Uterus (tissue), 4 donors: ENCODE measurements at places on chromosomes 11 and 22. TPM values are rescaled to one million over a fixed set of nuclear protein-coding genes. Genes with fewer than 3 reads are reported as not detected.
A peak's percentile ranks its signal among the peaks of the same experiment; 100 is the strongest.

- DNase-seq = peak; percentile 87
Measured at GRCh38 chr22:19909350-19910179, 32.0 kb upstream of the COMT start.

Gene KCNC1
- total RNA-seq = not detected

DNA sequence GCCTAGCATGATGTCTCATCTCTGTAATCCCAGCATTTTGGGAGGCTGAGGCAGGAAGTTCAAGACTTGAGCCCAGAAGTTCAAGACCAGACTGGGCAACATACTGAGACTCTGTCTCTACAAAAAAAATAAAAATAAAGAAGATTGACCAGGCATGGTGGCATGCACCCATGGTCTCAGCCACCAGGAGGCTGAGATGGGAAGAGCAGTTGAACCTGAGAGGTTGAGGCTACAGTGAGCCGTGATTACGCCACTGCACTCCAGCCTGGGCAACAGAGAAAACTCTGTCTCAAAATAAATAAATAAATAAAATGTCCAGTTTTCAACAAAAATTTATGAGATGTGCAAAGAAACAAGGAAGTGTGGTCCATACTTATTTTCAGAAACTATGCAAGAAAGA is 28.3 kb downstream of the EFCAB6 start:
- no peak for DNase-seq

DNA sequence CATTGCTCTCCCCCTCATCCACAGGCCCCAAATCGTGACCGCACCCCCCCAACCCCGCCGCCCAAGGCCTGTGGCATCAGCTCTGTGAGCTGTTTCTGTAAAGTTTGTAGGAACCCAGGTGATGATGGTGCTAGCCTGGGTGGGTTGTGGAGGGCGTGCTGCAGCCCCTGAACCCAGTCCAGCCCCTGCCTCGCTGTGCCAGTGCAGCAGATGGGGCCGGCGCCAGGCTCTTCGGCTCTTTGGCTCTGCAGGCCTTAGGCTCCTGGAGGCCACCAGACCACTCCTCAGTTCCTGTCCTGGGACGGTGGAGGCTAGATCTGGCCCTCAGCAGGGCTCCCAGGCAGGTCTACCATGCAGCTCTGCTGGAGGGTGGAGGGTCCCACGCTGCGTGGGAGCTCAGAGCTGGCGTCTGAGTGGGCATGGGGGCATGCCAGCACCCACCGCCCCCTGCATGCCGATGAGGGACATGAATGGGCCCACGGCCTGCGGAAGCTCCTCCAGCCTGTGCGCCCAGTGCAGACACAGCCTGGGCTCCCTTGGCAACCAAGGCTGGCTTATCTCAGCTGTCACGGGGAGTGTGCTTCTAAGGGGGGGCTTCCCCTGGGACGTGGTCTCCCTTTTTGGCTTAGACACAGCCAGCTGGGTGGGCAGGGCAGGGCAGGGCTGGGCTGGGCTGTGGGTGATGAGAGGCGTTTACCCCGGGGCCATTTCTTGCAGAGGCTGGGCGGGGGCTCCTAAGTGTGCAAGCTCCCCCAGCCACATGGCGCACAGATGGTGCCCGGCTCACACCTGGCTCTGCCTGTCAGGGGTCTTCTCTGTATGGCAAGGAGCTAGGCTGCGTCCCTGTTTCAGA is 1187.6 kb downstream of the BRD1 start:
- no peak for DNase-seq

Gene DEUP1
- not detected for total RNA-seq

GRCh38 chr11:8091721-8092120 is 10.7 kb downstream of the TUB start:
- DNase-seq = no peak

Gene TOP3B
- 11.0 TPM for total RNA-seq

Gene GAL3ST3
- total RNA-seq = 2.1 TPM

DNA sequence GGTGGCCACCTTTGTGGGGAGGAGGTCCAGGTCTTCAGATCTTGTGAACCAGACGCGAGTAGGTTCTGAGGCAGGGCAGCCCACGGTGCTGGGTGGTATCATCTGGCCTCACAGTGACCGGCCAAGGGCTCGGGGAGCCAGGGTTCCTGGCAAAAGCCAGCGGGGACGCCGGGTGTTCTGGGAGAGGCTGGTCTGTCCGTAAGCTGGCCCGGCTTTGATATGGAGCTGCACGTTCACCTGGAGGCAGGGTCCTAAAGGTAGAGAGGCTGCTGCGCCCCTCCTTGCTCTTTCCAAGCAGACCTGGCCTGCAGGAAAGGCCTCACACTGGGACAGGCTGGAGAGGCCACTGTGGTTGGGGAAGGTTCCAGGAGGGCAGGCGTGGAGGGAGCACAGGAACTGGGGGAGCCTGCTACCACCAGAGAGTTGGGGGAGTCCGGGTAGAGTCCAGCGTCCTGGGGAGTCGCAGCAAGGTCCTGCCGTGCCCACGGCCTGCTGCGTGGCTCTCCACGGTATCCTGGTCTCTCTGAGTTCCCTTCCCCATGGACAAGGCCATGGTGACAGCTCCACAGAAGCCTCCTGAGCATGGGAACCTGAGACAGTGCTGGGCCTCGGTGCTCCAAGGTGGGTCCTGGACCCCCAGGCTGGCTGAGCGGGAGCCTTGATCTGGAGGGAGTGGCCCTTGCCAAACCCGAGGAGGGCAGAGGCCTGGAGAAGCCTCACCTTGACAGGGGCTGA is 452.4 kb upstream of the B3GAT1 start:
- no peak for DNase-seq

GRCh38 chr11:13109616-13110015 is 100.5 kb downstream of the RASSF10 start:
- DNase-seq = no peak

DNA sequence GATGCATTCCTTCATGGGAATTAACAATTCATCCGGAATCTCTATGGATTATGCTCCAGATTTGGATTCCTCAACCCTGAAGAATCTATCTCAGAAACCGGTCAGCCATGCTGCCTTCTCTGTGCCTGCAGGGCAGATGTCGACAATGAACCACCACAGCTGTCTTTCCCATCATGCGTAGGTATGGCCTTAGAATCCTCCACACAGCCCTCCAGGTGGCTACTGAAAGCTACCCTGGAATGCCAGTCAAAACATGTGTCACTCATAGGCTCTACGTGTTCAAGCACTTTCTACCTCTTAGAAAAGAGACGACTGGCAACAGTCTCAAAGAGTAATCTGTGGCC is 19.4 kb downstream of the MAML2 start:
- no peak for DNase-seq

- no peak for DNase-seq
Measured at GRCh38 chr11:80872116-80872728, 1431.4 kb upstream of the TENM4 start.

- DNase-seq = peak; percentile 58
Measured at GRCh38 chr11:111422494-111423249, 43.6 kb upstream of the POU2AF1 start.

Gene DUSP8
- 1.9 TPM for total RNA-seq

Gene RIMBP3B
- total RNA-seq = not detected

Gene VWCE
- total RNA-seq = 6.5 TPM

Gene TMA7B
- total RNA-seq = not detected

DNA sequence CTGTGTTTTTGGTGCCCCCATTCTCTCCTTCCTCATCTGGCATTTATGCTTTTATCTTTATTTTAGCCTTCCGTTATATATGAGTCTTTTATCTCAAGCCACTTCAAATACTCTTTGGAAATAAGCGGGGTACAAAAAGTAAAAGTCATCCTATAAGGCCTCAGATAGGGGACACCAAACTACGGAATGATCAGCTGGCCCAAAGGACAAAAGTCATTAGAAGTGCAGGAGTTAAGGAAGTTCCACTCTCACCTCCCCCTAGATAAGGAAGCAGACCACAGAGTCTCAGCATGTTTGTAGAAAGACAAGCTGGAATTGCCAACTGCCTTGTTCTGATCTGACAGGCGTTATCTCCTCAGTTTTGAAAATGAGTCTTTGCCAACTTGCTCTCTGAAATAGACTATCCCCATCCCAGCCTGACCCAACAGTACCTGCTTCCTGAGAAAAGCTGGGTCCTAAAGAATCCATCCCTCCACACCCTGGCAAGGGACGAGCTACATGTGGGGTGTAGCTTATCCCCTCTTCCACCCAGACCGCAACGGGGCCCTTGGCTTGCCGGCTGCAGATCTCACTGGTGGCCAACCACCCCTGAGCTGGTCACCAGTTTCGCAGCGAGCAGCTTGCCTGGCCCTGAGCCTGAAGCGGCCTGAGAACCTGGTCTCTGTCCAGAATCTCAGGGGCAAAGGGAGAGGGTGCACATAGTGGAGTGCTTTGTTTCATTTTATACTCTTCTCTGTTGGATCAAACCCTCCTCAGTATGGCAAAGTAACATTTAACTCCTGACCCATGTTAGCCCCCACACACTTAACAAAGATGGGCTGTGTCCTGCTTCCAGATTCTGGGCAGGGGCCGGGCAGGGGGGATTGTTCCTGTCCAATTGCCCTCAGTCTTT is 13.8 kb downstream of the FADS2 start:
- DNase-seq = no peak

Gene RASGRP2
- total RNA-seq = 27.7 TPM

DNA sequence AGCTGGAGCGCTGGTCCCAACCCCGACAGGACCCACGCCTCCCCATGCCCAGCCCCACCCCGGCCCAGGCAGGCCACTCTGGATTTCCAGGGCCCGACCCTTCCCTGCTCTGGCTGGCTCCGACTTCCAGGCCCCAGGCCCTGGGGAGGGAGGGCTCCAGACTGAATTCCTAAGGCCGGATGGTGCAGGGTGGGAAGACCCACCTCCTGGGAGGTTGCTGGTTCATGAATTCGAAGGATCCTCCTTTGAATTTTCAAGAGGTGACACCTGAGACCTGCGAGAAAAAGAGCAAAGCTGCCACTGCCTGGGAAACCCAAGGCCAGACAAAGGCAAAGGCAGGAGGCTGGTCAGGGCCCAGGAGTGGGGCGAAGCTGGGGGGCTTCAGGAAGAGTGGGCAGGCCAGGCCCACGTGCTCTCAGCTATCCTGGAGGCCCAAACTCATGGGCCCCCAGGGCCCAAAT is 47.0 kb upstream of the LINC01488 start:
- no peak for DNase-seq

DNA sequence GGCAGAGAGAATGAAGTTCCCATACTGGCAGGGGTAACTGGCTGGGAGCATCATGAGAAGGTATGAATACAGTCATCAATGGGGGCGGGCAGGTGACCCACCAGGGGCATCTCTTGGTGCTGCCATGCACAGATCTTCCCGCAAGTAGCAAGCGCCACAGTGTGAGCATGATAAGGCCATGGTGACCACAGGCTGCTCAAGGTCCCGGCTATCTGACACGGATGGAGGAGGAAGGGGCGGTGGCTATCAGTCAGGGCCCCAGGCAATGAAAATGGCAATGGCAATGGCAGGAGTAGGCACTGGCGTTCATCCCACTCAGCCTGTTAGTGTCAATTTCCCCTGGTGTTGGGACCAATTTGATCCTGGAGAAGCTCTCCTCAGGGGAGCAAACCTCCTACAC is 21.6 kb downstream of the ASCL2 start:
- DNase-seq = no peak

DNA sequence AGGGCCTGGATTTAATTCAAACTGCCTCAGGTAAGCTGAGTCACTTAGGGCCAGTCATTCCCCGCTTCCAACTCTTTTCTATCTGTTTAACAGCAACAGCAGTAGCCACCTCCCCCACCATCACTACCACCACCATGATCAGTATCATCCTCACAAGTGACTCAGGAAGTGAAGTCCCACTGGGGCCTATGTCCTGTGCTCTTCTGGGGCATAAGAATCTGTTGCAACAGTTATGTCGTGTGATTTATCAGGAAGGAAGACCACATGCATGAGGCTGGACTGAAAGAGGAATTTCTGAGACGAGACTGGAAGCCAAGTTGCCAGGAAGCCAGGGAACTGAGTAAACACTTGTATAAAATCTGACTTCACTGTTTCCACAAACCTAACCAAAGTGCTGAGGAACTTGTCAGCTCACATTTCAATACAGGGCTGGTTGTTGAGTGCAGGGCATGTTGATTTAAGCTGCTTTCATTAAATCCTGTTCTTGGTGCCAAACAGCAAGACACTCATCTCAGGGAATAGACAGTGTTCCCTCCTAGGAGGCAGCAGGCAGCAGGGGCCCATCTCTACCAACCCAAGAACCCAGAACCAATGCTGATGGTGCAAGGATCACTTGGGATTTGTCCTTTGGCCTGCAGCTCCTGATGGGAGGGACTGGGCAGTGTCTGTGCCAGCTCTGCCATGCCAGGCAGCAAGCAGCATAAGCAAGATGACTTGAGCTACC is 226.7 kb upstream of the NARS2 start:
- peak; percentile 40 for DNase-seq

DNA sequence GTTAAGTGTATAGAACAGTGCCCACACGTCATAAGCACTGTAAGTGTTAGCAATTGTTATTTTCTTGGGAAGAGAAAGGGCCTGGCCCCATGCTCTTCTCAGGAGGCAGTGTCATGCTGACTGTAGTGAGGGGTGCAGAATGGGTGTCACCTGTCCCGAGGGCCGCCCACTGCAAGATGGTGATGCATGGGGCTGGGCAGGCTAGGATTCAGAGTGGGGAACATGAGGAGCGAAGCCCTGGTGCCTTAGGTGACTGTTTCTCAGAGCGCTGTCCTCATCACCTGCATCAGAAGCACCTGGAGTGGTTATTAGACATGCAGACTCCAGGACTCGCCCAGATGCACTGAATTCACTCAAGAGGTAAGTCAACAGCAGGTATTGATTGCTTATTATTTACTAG is 101.0 kb upstream of the PARVA start:
- DNase-seq = no peak

Gene OR51E1
- 1.4 TPM for total RNA-seq

- DNase-seq = no peak
Measured at GRCh38 chr11:119752946-119753345, 23.9 kb upstream of the NECTIN1 start.

DNA sequence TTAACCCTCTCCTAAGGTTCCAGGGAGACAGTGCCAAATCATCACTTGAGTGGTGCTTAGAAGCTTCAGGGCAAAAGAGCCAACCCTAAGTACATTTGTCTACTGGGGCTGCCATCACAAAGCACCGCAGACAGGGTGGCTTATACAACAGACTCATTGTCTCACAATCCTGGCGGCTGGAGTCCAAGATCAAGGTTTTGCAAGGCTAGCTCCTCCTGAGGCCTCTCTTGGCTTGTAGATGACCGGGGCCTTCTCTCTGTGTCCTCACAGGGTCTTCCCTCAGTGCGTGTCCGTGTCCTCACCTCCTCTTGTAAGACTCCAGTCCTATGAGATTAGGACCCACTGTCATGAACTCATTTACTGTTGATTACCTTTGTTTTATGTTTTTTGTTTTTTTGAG is 34.1 kb upstream of the CD81 start:
- DNase-seq = no peak

Gene RHOD
- total RNA-seq = 10.0 TPM

DNA sequence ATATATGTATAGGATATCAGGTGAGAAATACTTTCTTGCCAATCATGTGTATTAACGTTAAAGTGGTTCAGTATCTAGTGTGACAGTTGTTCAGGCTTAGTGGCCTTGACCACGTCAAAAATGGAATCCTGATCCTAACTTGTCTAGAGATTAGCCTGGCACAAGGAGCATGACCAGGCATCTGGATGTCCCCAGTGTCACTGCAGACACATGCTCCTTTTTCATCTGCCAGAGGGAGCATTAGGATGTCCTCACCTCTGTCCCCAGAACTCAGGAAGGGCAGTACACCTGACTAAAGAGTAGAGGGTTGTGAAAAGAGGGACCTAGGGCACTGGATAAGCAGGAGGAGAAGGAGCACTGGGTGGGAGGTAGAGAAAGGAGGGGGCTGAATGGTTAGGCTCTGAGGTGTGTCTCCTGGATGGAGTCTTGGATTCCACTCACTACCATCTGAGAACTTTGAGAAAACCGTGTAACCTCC is 40.9 kb upstream of the GGTLC2 start:
- DNase-seq = no peak

Gene PCNX3
- 15.4 TPM for total RNA-seq

GRCh38 chr11:15849257-15849656 is 507.1 kb downstream of the SOX6 start:
- no peak for DNase-seq
